ENCODE measurements at places on chromosomes 12 and 14.

DNA sequence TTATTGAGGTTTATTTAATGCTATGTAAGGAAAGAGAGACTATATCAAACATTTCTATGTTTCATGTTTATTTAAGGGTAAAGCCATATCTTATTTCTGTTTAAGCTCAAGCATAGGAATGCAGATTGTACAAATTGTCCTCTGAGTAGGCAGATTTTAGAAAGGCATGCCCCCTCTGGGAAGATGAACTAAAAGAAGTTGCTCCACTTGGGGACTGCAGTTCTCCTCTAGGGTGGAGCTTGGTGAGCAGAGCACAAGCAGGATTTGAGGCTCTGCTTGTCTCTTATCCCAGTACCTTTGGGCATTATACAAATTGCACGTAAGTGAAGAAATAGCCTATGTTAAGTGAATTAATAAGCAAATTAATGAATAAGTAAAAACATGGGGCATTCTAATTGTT lies 96.2 kb upstream of the PDE3A start:
- no peak for DNase-seq

GRCh38 chr12:116610971-116611541 lies 51.9 kb downstream of the MAP1LC3B2 start:
- no peak for DNase-seq

GRCh38 chr14:23612354-23612732 lies 23.8 kb upstream of the DHRS2 start:
- no peak for DNase-seq

DNA sequence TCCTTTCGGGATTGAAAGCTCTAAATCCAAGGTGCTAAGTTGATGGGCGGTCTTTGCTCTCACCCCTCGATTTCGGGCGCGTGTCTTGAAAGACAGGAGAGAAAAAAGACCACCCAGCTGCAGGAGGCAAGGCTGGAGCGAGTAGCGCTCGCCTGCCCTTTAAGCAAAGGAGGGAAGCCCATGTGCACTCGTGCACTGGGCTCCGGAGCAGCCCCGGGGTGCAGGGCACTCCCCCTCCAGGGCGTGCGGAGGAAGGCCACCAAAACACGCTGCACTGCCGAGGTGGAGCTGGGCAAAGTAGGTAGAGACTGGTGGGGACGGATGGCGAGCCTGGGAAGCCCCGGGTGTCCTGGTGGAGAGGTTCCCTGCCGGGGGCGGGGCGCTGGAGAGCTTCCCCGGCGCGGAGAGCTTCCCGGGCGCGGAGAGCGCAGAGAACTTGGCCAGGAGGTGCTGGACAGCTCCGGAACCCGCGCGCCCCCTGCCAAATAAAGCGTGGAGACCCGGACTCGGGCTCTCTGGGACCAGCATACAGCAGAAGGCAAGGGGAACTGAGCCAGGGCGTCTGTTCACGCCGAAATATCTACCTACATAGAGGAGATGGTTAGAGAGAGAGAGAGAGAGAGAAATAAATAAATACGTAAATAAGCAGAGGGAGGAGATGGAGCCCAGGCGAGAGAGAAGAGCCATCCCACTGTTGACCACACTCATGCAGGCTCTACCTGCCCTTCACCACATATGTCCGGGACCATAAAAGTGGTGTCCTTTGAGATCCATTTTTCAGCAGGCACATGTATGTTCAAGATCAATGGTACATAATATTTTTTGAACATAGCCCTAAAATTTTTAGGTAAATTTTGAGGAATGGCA lies 662 bp upstream of the NELL2 start:
- no peak for DNase-seq

DNA sequence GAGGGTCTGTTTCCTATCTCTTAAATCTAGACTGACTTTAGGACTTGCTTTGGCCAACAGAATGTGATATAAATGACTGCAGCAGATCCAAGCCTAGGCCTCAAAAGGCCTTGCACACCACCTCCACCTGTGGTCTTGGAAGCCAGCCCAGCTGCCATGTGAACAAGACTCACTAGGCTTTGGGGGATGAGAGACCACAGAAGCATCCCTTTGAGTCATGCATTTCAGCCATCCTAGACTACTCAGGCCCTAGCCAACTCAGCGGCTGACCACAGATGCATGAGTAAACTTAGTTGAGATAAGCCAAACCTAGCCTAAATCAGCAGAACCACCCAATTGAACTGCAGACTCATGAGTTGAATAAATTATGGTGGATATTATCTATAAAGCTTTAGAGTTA lies 87.7 kb downstream of the KCNH5 start:
- DNase-seq, result no peak

DNA sequence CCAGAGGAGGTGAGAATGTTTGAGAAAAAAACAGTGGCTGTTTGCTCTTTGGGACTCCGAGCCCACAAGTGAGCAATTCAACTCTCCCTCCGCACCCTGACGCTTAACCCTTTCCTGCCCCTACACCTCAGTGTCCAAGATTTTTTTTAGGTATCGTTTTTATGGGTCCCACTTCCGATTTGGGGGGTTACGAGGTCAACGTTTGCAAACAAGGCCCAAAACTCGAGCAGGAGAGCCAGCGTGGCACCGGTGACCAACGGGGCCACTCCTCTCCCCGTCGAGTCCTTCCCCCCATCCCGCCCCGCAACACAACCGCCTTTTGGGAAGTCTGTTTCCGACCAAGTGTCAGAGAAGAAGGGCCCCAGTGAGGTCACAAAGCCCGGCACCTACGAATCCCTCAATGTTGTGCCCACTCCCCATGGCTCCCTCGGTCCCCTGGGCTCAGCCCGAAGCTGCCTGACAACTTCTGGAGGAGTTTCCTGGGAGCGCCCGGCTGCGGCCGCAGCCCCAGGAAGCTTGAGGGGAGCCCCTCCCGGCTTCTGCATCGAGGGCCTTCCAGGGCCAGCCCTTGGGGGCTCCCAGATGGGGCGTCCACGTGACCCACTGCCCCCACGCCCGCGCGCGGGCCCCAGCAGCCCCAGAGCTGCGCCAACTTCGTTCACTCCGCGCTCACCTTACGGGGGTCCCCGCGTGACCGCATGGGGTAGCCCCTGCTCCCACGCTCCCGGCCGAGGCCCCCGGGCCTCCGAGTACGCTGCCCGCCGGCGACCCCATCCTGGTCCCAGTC lies 1.2 kb downstream of the CDK2AP1 start:
- no peak for DNase-seq

GRCh38 chr12:111120578-111120977 lies 200.2 kb upstream of the MYL2 start:
- no peak for DNase-seq

GRCh38 chr12:66107451-66107915 lies 23.1 kb downstream of the LLPH start:
- peak; percentile 16 for DNase-seq

DNA sequence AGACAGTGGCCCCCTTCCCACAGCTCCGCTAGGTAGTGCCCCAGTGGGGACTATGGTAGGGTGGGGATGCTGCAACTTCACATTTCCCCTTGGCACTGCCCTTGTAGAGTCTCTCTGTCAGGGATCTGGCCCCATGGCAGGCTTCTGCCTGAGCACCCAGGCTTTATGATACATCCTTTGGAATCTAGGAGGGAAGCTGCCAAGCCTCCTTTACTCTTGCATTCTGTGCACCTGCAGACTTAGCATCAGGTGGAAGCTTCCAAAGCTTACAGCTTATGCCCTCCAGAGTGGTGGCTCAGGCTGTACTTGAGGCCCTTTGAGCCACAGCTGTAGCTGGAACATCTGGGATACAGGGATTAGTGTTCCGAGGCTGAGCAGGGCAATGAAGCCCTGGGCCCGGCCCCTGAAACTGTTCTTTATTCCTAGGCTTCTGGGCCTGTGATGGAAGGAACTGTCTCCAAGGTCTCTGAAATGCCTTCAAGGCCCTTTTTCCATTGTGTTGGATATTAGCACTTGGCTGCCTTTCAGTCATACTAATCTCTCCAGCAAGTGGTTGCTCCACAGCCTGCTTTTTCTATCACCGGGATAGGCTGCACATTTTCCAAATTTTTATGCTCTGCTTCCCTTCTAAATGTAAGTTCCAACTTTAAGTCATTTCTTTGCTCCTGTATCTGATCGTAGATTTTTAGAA lies 22.2 kb upstream of the OR6J1 start:
- DNase-seq, result no peak

- no peak for DNase-seq
Measured at GRCh38 chr12:23911574-23911973, 37.9 kb downstream of the SOX5 start.

GRCh38 chr12:52209321-52209720 lies 17.5 kb upstream of the KRT80 start:
- no peak for DNase-seq

DNA sequence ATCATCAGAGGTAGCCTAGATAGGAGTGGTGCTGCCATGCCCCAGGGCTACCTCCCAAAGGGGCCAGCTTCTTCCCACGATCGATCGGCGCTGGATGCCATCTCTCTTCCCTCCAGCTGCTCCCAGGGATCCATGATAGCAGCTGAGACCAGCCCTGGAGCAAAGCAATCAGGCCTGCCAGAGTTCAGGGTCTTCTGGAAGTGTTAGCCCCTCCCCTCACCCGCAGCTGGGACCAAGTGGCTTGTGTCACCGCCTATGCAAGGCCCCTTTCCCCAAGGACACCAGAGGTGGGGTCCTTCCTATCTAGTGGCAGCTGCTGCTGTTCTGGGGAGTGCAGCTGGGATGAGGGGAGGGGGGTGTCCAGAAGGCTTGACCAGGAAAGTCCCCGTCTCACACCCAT lies 87.0 kb downstream of the IRF2BPL start:
- DNase-seq, result no peak

DNA sequence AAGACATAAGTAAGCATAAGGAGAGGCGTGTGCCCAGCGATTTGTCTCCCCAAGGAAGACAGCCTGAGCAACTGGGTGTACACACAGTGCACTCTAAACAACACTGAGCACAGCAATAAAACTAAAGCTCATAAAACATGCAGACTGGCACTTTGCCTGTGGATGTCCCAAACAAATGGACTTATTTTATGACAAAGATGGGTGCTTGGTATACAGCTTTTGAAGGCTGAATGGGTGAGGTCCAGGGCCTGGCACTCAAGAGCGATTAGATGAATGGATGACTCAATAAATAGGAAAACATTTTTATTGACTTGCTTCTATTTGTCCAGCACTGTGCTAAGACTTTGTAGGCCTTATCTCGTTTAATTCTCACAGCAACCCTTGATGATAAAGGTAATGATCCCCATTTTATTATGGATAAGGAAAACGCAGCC lies 28.5 kb downstream of the LGMN start:
- no peak for DNase-seq

- DNase-seq, result no peak
Measured at GRCh38 chr14:23172096-23172495, 11.4 kb downstream of the SLC7A8 start.

DNA sequence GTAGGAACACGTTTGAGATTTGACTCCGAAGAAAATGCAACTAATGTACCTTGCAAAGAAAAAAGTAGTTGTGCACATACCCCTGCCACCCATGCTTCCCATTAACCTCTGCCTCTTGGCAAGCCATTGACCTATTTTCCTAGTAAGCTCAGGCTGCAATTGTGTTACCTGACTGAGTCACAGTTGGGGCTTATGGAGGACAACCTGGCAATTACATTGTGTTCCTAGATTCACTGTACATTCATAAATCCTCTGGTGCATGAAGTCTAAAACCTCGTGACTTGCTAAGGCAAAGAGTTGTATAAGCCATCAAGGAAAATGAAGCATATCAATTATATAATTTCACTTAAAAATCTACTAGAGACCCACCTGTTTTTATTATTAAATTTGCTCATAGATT lies 62.0 kb upstream of the DUSP6 start:
- DNase-seq, result no peak

GRCh38 chr12:90428465-90428864 lies 526.5 kb downstream of the CCER1 start:
- DNase-seq, result no peak

DNA sequence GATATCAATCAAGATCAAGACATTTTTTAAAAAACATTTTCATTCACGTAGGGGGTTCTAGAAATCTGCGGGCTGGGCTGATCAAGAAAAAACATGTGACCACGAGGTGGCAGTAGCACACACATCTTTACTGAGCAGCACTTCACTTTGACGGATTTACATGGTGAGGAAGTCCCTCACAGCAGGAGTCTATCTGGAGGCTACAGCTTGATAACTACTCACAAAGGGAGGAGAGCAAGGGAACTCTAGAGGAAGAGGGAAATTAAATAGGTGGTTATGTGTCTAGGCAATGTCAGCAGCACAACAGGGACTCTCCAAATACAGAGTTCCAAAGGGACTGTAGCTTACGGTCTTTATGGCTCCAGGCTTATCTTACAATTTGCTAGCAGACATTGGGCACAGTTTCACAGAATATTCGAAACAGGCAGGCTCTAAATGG lies 248.1 kb downstream of the DPY19L2 start:
- no peak for DNase-seq

- DNase-seq, result no peak
Measured at GRCh38 chr12:64810831-64811230, 13.6 kb upstream of the TBC1D30 start.

Measured in activated CD8-positive, alpha-beta memory T cell treated with anti-CD3 and anti-CD28 coated beads for 4 hours (primary cell).